ENCODE measurements at places on chromosomes 13 and 19.
A peak's percentile ranks its signal among the peaks of the same experiment; 100 is the strongest.

DNA sequence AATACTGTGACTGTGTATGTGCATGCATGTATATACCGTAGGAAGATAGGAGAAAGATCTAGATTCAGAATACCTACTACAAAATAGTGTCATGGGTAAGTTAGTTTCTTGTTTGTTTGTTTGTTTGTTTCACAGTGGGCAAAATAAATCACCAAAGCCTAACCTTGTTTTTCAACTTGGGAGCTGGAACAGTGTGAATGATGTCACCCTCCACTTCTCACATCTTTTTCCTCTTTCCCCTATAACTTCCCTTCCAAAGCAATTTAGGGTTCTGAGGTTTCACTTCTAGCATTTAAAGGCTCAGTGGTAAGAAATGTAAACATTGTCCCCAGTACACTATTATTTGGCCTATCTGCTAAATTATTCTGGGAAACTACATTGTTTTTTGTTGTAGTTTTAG, 5.4 kb downstream of the KCTD4 start:
- no peak for DNase-seq

GRCh38 chr19:49059053-49059452, 1.5 kb upstream of the CGB7 start:
- DNase-seq, result no peak

DNA sequence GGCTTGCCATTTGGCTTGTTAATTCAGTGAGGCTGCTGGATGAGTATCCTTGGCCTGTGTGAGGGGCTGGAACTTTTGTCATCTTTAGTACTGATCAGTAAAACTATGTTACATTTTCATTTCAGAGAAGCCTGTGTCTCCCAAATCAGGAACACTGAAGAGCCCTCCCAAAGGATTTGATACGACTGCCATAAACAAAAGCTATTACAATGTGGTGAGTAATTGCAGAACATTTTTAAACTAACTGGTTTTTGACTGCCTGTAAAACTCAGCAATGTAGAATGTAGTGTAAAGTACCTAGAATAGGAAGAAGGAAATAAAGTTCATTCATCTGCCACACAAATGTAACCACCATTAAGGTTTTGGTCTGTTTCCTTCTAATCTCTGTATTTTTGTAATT, 87.4 kb upstream of the TEX29 start:
- no peak for DNase-seq

DNA sequence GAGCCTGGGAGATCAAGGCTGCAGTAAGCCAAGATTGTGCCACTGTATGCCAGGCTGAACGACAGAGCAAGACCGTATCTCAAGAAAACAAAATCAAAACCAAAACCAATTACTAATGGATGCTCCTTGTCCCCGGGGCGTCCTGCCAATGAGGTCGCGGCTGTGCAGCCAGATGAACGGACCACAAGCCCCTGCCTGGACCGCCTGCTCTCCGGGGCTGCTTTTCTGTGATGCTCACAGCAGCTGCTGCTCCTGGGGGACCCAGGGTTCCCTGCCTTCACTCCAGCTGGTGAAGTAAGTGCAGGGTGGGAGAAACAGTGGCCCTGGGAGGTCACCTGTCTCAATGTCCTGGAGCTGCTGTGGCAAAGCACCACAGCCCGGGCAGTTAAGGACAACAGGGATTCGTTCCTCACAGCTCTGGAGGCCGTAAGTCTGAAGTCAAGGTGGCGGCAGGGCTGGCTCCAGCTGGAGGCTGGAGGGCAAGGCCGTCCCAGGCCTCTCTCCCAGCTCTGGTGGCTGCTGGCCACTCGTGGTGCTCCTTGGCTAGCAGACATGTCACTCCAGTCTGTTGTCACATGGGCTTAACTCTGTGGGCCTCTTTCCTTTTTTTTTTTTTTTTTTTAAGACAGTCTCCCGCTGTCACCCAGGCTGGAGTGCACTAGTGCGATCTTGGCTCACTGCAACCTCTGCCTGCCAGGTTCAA, 10.1 kb downstream of the COPE start:
- peak; percentile 36 for DNase-seq

- no peak for DNase-seq
These were observed 68.5 kb upstream of the GPR183 start for GRCh38 chr13:99375738-99376080.

GRCh38 chr19:9835507-9835949, 410 bp downstream of the PIN1 start:
- no peak for DNase-seq

GRCh38 chr19:51539821-51540366, 8.4 kb upstream of the SIGLEC6 start:
- no peak for DNase-seq

GRCh38 chr13:33639626-33640080, 178.3 kb upstream of the RFC3 start:
- no peak for DNase-seq

DNA sequence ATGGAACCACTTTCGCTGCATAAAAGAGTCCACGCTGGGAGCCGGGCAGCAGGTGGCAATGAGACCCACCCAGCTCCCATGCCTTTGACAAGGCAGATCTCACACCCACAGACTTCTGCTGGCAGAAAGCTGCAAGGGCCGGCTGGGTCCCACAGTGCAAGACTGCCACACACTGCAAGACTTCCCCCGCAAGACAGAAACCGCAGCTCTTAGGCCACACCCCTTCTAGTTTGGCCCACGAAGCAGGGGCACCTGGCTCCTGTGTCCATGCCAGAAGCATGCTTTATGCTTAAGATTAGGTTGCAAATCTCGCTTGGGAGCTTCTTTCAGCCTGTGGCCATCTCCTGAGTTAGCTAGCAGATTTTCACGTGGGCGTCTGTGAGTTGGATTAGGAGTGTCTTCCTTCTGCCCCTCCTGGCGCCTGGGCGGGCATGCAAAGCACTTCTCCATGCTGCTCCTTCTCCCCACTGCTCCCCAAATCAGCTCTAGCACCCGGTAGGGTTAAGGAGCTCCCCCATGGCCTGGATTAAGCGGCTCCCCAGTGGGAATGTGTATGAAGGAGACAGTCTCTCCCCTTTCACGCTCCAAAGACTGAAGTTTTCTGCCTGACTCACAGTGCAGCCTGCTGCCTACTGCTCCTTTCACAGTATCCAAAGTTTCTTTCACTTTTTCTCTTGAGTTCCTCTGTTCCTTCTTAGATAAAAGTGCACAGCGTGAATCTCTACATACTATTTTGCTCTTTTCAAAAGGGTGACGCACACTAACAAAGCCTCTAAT, 17.7 kb downstream of the GPC6 start:
- no peak for DNase-seq

- DNase-seq, result no peak
These were observed 263.6 kb upstream of the GPC6 start for GRCh38 chr13:92963029-92963428.

DNA sequence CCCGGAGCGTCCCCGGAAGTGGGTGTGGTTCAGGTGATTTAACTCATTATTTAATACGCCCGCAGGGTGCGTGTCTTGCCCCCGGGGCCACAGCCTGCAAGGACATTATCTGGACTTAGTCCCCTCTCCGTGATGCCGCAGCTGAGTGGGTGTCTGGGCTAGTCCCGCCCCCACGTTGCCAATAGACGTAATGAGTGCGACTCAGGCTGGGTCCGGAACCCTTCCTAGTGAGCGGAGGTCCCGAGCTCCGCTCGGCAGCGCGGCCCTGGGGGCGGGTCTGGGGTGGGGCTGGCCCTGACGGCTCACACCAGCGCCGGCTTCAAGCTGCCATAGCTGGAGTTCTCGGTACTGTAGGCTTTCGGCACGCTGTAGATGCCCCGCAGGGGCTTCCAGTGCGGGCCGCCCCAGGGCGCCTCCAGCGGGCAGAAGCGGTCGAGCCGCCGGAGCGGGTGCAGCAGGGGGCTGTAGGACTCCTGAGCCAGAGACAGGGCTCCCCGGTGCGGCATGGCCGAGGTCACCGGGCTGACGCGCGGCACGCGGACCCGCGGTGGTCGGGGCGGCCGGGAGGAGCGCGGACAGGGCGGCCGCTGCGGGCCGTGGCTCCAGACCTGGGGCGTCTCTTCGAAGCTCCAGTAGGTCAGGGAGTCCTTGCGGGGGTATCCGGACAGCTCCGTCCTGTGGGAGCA, 918 bp upstream of the LHB start:
- no peak for DNase-seq

DNA sequence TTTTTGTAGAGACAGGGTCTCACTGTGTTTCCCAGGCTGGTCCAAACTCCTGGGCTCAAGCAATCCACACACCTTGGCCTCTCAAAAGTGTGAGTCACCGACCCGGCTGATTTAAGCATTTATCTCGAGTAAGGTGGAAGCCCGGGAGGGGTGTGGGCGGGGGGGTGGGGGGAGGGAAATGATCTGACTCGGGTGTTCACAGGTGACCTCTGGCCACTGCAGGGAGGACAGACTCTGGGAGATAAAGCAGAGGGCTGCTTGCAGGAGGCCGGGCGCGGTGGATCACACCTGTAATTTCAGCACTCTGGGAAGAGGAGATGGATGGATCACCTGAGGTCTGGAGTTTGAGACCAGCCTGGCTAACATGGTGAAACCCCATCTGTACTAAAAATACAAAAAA, 7.9 kb downstream of the DENND1C start:
- no peak for DNase-seq

- peak; percentile 77 for DNase-seq
These were observed 2.6 kb upstream of the CACNG7 start for GRCh38 chr19:53906211-53907192.

DNA sequence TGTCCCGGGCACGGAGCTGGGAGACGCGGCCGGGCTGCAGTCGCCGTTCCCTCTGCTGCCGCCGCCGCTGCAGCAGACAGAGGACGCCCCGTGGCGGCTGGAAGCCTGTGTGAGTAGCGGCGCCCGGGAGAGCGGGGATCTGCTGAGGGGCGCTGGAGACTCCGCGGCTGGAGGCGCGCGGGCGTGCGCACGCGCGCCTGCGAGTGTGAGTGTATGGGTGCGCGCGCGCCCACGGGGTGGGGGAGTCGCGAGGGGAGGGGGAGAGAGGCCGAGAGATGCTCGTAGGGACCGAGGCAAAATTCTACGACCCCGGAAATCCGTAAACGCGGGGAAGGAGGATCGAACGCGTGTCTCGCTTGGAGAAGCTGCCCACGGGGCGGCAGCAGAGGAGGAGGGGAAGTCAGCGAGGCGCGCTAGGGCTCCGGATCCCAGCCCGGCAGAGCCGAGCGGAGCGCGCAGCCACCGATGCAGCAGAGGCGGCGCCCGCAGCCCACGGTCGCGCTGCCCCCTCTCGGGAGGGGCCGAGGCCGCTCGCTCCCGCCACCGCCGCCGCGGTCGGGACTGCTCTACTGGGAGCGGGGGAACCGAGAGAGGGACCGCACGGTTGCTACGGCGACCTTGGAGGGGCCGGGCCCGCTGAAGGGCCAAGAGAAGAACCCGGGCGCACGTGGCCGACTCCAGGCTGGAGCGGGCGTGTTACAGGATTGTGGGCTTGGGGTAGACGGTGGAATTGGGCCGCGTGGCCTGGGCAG, at the start of gene ENOX1:
ENOX1 (minus strand) TSS at position 207 of the 752 bp plus-strand sequence.
- DNase-seq, result peak; percentile 59

- no peak for DNase-seq
These were observed 352.5 kb upstream of the ATXN8OS start for GRCh38 chr13:69755101-69755500.

GRCh38 chr19:15292140-15292539, 40.2 kb downstream of the BRD4 start:
- DNase-seq, result no peak

DNA sequence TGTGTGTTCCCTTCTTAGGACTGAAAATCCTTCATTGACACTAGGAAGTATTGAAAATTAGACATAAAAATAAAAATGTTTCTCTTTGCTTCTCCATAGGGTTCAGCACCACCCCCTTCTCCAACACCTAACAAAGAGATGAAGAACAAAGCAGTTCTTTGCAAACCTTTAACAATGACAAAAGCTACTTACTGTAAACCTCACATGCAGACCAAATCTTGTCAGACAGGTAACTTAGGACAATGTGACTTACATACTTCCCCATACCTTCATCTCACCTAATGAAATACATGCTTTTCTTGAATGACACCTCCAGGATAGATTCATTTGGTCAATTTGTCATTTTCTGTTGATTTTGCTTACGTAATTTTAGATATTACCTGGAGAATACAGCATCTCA, 99.9 kb downstream of the ZMYM2 start:
- no peak for DNase-seq

GRCh38 chr19:7927605-7928333, 1.8 kb upstream of the CTXN1 start:
- DNase-seq, result no peak

GRCh38 chr13:59766236-59766635, 397.5 kb downstream of the DIAPH3 start:
- no peak for DNase-seq

DNA sequence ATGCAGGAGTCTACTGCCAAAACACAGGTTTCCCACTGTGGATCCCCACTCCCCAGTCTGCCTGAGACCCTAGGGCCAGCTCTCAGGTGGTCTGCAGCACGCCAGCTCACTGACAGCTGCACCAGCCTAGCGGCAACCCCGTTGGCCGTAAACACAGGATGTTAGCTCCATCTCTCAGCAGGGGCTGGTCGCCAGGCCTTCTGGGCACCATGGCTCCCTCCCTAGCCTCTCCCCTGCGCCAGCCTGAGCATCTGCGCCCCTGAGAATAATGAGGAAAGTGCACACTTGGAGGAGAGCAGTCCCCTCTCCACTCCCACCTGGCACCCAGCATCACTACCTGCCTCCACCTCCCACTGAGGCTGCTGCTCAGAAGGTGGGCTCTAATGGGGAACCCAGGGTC, 20.8 kb upstream of the EPHX3 start:
- DNase-seq, result no peak

Measured in cerebellum (tissue), 4 donors.